ENCODE measurements at places on chromosomes 6 and 20.

- peak; percentile 82 for DNase-seq
Observed at GRCh38 chr6:31897612-31898382, at the start of gene EHMT2. Gene EHMT2 (minus strand): TSS chr6:31897698. CDS start chr6:31897677, 21 bp downstream.

GRCh38 chr6:101630941-101631340 is 237.4 kb downstream of the GRIK2 start:
- no peak for DNase-seq

- peak; percentile 50 for DNase-seq
Observed at GRCh38 chr20:23095499-23095898, 9.4 kb upstream of the CD93 start.

DNA sequence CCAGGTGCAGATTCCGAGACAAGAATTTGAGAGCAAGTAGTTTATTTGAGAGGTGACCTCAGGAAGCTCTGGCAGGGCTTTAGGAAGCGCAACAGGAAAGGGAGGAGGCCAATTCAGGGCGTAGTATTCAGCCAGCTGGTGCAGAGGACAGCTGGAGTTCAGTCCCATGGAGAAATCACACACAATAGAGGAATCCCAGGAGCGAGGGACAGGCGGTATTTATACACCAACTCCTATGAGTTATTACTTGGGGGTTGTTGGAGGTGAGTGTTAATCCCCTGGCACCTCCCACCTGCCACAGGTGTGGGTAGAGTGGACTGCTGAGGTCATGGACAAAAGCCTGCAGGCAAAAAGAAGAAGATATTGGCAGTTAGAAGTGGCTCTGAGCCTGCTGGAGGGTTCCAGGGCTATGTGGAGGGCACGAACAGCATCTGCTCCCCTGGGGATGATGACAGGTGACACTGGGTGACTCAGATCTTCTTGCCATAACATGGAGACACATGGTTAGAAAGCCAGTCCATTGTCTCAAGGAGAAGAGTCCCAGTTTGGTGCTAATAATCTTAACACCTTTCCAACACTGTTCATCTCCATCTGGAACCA is 13.9 kb upstream of the SULF2 start:
- DNase-seq: no peak

DNA sequence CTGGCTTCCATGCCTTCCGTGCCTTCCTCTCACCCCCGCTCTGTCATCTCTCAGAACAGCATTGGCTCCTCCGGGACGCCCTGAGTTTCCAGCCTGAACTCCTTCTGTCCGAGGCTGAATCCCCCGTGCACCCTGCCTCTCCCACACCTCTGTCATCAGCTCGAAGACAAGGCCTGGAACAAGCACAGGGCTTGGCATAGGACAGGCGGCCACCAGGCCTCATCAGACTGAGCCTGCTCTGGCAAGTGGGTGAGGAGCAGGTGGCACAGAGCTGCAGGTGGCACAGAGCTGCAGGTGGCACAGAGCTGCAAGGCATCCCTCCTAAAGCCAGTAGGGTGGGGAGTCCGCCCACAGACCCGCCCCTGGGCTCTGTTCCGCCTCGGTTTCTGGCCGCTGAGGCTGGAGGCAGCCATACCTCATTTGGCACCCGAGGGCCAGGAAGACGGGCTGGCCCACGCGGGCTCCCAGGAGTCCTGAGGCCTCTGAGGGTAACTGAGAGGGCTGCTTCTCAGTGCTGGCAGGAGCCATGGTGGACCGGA is 60.2 kb downstream of the EZR start:
- DNase-seq: no peak

- no peak for DNase-seq
Observed at GRCh38 chr6:118523216-118523615, 24.9 kb upstream of the PLN start.

GRCh38 chr6:29994826-29995225 is 52.5 kb downstream of the HLA-A start:
- DNase-seq: no peak

GRCh38 chr6:48840896-48841295 is 622.2 kb downstream of the MMUT start:
- DNase-seq: no peak

GRCh38 chr6:15366003-15366535 is 120.2 kb downstream of the JARID2 start:
- DNase-seq: no peak

Measured in inflammatory macrophage treated with lipopolysaccharide for 4 hours (primary cell).